ENCODE measurements at places on chromosomes 3 and 15.

DNA sequence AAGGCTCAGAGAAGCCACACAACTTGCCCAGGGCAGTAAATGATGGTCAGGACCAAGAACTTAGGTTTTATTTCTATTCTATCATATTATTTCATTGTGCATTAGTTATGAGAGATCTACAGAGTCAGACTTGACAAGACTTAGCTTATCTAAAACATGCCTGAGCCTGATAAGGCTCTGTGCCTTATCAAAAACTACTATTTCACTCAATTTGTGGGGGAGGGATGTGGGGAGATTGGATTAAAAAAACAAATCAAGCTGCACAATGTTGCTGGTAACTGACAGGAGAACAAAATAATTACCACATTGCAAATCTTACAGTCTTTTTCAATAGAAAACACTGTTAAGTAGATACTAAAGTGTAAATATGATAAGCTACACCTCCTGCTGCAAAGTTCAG is 16.0 kb downstream of the HACD2 start:
- DNase-seq = no peak

DNA sequence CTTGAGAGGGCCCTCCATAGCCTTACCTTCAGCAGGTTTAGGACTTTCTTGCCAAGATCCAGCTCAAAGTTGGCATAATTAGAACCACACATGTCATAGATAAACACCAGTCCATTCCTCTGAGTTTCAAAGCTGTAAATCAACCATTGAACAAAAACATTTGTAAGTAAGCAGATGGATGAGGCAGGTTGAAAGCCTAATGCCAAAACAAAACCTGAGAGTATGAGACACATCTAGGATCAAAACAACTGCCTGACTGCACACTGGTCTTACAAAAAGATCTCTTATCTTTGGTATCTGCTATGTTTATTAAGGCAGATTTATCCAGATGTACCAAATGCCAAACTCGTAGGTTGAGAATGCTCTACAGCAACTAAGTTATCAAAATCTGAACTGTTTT is 61.9 kb downstream of the PTPN9 start:
- no peak for DNase-seq

GRCh38 chr3:82707035-82707434 is 945.6 kb upstream of the GBE1 start:
- no peak for DNase-seq

- peak; percentile 73 for DNase-seq
These were observed 1.3 kb downstream of the BHLHE40 start for GRCh38 chr3:4980229-4981203.

- no peak for DNase-seq
These were observed 7.6 kb downstream of the FRMD4B start for GRCh38 chr3:69378112-69378802.

GRCh38 chr3:111747490-111747889 is 111.6 kb upstream of the PHLDB2 start:
- no peak for DNase-seq

- DNase-seq = no peak
These were observed 49.1 kb downstream of the DNASE1L3 start for GRCh38 chr3:58161435-58162398.

DNA sequence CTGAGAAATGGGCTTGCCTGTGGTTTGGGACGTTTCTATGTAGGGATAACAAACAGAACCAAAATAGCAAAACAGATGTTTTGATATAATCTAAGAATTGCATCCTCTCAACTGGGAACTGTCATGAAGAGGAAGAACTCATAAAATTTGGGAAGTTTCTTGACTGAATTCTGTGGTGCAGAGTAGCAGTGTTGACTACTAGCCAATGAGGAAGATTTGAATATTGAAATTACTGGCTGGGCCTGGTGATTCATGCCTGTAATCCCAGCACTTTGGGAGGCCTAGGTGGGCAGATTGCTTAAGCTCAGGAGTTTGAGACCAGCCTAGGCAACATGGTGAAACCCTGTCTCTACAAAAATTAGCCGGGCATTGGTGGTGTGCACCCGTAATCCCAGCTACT is 42.2 kb downstream of the ZNF609 start:
- no peak for DNase-seq

Measured in esophagus squamous epithelium (tissue), 5 donors.